ENCODE measurements at places on chromosomes 4 and X.

DNA sequence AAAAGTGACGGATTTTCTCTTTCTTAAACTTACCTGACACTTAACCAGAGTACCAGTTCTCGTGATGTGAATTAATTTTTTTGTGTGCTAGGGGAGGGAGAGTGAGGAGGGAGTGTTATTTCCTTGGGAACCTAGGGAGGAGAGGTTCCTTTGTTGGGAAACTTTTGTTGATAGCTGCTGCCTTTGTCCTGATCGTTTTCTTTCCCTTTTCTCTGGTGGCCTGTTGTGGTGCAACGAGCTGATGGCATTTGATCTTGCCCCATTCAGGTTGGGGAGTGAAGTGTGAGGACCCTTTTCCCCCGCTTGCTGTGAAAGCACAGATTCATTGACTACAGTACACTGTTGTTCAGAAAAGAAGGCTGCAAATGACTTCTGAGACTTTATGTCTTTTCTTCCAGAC lies 59.8 kb downstream of the SLC9A6 start:
- no peak for DNase-seq

- DNase-seq = no peak
Measured at GRCh38 chrX:102669526-102669925, 18.2 kb downstream of the GPRASP1 start.

DNA sequence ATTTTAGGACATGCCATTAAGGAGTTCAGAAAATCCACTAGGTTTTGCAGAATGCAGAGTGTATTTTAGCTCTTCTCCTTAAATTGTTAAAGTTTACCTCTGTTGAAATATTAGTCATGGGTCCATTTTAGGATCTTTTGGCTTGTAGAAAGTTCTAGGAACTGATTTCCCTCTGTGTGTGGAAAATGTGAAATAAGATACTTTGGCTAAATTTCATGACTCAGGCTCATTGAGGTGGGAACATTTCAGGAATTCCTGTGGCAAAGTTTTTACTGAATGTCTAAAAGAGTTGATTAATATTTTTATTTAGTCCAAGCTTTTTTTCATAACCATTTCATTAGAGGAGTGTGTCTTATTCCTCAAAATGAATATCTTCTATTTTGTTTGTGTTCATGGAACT lies 7.0 kb downstream of the FHIP1A start:
- no peak for DNase-seq

GRCh38 chr4:4426511-4427120 lies 39.7 kb downstream of the NSG1 start:
- DNase-seq = no peak

DNA sequence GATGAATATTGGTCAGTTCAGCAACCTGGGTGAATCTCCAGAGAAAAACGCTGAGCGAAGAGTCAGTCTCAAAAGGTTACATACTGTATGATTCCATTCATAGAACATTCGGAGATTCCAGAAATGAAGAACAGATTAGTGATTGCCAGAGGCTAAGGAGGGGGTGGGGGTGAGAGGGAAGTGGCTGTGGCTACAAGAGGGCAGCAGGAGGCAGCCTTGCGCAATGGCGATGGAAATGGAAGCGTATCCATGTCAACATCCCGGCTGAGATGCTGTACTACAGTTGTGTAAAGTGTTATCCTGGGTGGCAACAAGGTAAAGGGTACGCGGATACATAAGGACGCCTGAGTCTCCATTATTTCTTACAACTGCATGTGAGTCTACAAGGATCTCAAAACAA lies 18.0 kb downstream of the LYAR start:
- no peak for DNase-seq

GRCh38 chrX:15790769-15791290 lies 546 bp downstream of the ZRSR2 start:
- no peak for DNase-seq

DNA sequence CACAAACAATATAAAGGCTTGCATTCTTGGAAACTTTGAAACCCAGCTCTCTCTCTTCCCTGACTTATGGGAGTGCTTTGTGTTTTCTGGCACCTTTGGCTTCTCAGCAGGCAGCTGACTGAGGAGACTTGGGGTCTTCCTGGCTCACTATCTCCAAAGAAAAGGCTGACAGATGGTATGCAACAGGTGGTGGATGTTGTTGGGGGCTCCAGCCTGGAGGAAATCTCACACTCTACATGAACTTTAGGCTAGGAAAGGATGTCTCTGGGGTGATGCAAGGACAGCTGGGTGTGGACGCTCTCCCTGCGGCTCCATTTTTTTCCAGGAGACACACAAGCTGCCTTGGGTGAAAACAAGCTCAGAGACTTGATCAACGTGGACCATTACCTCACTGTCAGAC lies 67.4 kb downstream of the DNAAF6 start:
- DNase-seq = no peak

GRCh38 chr4:106587558-106587957 lies 219.0 kb upstream of the GIMD1 start:
- no peak for DNase-seq

DNA sequence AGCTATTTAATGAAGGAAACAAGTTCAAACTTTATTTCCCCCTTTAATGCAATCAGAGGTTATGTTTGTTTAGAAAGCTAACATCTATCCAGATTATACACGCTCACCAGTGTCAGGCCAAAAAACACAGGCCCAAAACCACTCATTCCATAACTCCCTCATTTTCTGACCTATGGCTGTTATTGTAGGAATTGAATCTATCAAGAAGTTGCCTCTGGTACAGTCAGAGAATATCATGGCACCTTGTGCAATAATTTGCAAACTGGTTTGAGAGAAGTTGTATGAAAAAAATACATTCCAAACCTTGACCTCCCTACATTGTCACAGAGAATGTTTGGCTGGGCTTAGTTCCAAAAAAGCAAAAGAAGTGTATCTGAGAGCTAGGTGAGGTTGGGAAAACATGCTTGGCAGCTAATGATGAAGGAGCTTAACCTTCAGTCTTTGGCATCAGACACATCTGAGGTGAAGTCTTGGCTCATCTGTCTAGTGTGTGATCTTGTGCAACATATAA lies 591.0 kb downstream of the ANKRD50 start:
- DNase-seq = no peak

GRCh38 chr4:79495447-79495846 lies 87.4 kb upstream of the GK2 start:
- DNase-seq = no peak

Data from HCT116 (cell line).